ENCODE measurements at places on chromosomes 6 and 20.

GRCh38 chr20:33602826-33603590 is 59.1 kb upstream of the C20orf144 start:
- DNase-seq: no peak

- DNase-seq: no peak
These were observed 176.7 kb upstream of the COL21A1 start for GRCh38 chr6:56424064-56424463.

DNA sequence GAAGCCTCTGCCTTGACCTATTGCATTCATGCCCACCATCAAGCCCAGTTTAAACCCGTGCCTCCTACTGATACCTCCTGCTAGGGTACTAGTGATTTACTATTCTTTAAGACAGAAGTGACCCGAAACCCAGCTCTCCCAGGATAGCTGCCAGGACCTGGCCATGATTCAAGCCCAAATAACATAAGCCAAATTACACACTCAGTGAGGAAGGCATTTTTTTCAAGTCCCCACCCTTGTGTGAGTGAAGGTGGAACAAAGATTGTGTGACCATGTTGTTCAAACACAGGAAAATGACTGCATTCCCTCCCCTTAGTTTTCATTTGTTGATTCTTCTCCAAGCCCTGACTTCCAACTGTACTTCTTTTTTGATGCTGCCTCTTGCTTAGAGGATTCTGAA is 3.7 kb upstream of the KAT14 start:
- no peak for DNase-seq

- DNase-seq: no peak
These were observed 305 bp upstream of the VNN1 start for GRCh38 chr6:132714160-132714559.

- DNase-seq: no peak
These were observed 42.0 kb downstream of the PRKN start for GRCh38 chr6:162685586-162685985.

- no peak for DNase-seq
These were observed 33.4 kb downstream of the IL20RA start for GRCh38 chr6:137011406-137011805.

- no peak for DNase-seq
These were observed 35.7 kb upstream of the OGFRL1 start for GRCh38 chr6:71252960-71253359.

GRCh38 chr6:157393669-157394327 is 12.8 kb downstream of the ZDHHC14 start:
- no peak for DNase-seq

- no peak for DNase-seq
These were observed 814.4 kb downstream of the TENT5A start for GRCh38 chr6:80938131-80938530.

DNA sequence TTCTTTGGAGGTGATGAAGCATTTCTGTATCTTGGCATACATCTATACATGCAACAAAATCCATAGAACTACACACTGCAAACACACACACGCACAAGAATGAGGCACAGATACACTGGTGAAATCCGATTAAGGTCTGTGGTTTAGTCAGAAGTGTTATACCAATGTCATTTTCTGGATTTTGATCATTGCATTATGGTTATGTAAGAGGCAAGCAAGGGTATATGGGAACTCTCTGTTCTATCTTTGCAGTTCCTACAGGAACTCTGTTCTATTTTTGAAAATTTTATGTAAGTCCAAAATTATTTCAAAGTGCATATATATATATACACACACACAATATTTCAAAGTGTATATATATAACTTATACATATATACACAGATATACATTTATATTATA is 101.7 kb downstream of the SYNDIG1 start:
- no peak for DNase-seq

DNA sequence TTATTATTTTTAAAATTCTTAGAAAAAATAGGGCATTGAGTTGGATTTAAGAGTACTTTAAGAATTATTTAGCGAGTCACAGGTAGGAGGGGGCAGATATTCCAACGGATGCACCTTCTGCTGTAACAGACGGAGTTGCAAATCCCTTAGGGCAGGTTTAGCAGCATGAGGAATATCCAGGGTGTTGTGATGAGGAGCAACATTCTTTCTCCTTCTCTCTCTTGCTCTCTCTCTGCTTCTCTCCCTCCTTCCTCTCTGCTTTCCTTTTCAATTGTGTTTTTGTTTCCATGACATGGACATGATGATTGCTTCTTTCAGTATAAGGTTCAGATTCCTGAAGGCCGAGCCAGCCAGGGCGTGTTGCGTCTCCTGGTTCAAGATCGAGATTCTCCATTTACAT is 28.9 kb downstream of the CDH26 start:
- DNase-seq: no peak

DNA sequence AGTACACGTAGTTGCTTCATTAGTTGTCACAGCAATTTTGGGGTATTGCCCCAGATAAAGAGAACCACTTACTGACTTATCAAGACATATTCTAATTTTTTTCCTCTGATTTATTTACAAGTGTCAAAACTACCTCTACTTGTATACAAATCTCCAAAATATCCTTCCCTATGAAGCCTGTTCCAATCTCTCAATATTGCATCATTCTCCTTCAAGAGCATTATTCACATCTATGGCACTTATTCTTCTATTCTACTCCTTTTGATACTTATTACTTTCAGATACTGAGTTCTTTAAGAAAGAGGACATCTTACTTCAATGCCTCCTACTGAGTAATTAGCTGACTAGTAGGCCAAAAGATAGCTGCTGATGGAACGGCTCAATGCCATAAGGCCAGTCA is 105.2 kb downstream of the SMLR1 start:
- DNase-seq: no peak

DNA sequence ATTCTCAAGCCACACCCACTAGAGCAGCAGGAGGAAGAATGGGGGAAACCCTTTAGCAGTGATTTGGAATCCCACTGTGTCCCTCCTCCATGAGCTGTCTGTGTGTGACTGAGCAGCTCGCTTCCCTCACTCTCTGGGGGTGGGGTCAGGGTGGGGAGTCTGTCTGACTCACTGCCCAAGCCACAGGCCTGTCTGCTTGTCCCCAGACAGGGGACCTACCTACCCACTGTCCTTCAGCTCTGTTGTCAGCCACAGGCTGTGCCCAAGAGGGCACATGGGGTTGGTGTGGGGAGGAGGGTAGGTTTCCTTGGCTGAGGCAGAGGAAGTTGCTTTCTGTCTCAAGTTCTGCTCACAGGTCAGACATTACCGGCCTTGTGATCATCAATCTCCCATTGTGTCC is 127.0 kb downstream of the MAFB start:
- no peak for DNase-seq

DNA sequence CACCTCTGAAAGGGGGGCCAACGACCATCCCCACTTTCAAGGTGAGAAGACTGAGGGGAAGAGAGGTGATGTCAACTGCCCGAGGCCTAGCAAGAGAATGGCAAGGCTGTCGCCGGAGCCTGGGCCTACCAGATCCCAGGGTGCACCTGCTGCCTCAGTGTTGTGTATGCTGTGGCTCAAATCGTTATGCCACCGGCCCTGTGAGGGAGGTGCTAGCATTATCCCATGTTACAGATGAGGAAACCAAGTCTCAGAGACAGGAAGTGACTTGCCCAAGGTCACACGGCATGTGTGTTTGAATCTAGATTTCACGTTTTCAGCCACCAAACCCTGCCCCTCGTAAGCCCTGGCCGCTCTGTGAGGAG is 152.5 kb downstream of the CEBPB start:
- DNase-seq: no peak
